Kidney (tissue), 22 donors: ENCODE measurements at places on chromosomes 11 and 22.
A peak's percentile ranks its signal among the peaks of the same experiment; 100 is the strongest.

GRCh38 chr11:22304337-22304961, 33.7 kb upstream of the SLC17A6 start:
- no peak overlapping the region for H3K27ac ChIP-seq
- no peak overlapping the region for H3K4me3 ChIP-seq
- DNase-seq, result no peak
- no peaks in the 10 kb centered on the region for H3K4me1 ChIP-seq

GRCh38 chr11:7473717-7474116, 11.6 kb upstream of the OLFML1 start:
- no peaks in the 10 kb centered on the region for H3K36me3 ChIP-seq
- no peaks in the 10 kb centered on the region for H3K27me3 ChIP-seq
- DNase-seq, result no peak
- no peaks in the 10 kb centered on the region for H3K4me1 ChIP-seq
- no peak overlapping the region for H3K27ac ChIP-seq
- no peak overlapping the region for H3K4me3 ChIP-seq

GRCh38 chr11:129455756-129456655, 80.4 kb downstream of the BARX2 start:
- no peaks in the 10 kb centered on the region for H3K36me3 ChIP-seq
- H3K27me3 ChIP-seq, result no peaks in the 10 kb centered on the region
- no peak for DNase-seq
- peaks cover 4% of the 10 kb centered on the region for H3K4me1 ChIP-seq
- no peak overlapping the region for H3K4me3 ChIP-seq

GRCh38 chr11:114211444-114212121, 84.6 kb upstream of the NNMT start:
- no peak overlapping the region for H3K4me3 ChIP-seq
- H3K4me1 ChIP-seq, result peaks cover 12% of the 10 kb centered on the region
- no peaks in the 10 kb centered on the region for H3K27me3 ChIP-seq
- no peaks in the 10 kb centered on the region for H3K36me3 ChIP-seq
- DNase-seq, result peak; percentile 65

DNA sequence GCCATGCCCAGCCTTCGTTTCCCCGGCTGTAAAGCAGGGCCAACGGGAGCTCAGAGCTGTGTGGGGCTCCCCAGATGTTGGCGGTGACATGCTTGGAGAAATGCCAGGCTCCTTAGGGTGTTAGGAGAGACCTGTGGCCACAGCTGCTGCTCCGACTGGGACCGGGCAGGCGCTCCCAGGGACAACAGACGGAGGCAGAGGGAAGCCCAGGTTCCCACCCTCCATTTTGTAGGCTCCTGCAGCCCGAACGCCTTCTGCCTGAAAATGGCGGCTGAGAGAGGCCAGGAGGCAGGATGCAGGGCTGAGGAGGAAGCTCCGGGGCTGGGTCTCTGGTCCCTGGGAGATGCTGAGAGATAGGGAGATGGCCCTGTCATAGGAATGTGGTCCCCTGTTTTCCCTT, 10.0 kb downstream of the CD6 start:
- no peak overlapping the region for H3K27ac ChIP-seq
- DNase-seq, result no peak
- no peaks in the 10 kb centered on the region for H3K36me3 ChIP-seq
- H3K4me1 ChIP-seq, result no peaks in the 10 kb centered on the region

DNA sequence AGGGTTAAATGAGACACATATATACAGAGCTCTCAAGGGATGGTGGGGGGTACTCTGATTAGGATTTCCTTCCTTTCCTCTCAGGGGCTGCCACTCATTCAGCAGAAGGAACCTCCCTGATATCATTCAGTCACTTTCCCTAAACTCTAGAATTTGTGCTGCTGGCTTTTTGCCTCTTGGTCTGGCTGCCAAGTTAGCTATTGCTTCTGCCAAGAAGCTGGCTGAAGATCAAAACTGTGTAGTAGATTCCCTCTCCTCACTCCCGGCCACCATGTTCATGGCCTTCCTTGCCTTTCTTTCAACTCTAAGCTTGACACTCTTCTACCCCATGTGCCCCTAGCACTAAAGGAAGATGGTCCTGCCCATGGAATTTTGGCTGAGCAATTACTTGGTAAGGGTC, 18.7 kb downstream of the SLC6A5 start:
- H3K36me3 ChIP-seq, result no peaks in the 10 kb centered on the region
- H3K27me3 ChIP-seq, result no peaks in the 10 kb centered on the region
- H3K4me3 ChIP-seq, result no peak overlapping the region
- no peak overlapping the region for H3K27ac ChIP-seq

- no peaks in the 10 kb centered on the region for H3K4me1 ChIP-seq
- H3K4me3 ChIP-seq, result no peak overlapping the region
- no peaks in the 10 kb centered on the region for H3K27me3 ChIP-seq
- peak; percentile 38 for DNase-seq
- H3K36me3 ChIP-seq, result no peaks in the 10 kb centered on the region
- H3K27ac ChIP-seq, result no peak overlapping the region
These were observed 63.1 kb downstream of the ARHGEF12 start for GRCh38 chr11:120399307-120399706.

- no peak overlapping the region for H3K4me3 ChIP-seq
- H3K27me3 ChIP-seq, result no peaks in the 10 kb centered on the region
- H3K36me3 ChIP-seq, result no peaks in the 10 kb centered on the region
- DNase-seq, result peak; percentile 52
These were observed 15.7 kb upstream of the KCNJ11 start for GRCh38 chr11:17403980-17404759.

DNA sequence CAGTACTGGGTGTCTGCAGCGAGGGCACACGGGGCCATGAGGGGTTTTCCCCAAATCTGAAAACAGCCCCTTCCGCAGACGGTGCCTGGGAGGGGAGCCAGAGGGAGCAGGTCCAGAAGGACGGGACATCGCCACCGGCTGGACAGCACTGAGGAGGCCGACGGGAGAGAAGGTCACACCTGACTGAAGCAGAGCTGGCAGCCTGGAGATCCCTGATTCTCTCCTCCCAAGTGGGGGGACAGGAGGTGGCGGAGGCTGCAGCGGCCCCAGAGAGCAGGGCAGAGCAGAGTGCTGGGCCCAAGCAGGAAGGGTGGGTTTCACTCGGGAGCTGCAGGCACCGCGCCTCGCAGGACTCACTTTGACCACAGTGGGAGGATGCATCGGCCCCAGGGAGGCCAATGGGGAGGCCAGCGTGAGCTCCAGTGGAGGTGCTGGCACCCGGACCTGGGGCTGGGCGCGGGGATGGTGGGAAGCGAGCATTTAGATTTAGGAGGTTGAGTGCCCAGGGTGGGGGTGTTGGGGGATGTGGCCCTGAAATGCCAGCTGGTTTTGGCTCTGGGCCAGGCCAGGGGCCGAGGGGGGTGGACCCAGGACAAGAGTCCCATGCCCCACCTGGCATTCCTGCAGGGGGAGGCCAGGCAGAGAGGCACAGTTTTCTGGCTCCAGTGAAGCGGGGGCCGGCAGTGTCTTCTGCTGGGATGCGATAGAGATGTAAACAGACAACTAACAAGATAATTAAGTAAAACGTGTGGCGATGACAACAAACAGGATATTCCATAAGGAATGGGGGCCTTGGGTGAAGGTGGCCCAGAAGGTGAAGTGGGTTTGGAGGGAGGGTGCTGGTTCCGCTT, 92.3 kb upstream of the FGF3 start:
- no peak overlapping the region for H3K4me3 ChIP-seq
- DNase-seq, result no peak
- H3K27ac ChIP-seq, result no peak overlapping the region
- no peaks in the 10 kb centered on the region for H3K4me1 ChIP-seq
- H3K36me3 ChIP-seq, result no peaks in the 10 kb centered on the region
- H3K27me3 ChIP-seq, result no peaks in the 10 kb centered on the region

DNA sequence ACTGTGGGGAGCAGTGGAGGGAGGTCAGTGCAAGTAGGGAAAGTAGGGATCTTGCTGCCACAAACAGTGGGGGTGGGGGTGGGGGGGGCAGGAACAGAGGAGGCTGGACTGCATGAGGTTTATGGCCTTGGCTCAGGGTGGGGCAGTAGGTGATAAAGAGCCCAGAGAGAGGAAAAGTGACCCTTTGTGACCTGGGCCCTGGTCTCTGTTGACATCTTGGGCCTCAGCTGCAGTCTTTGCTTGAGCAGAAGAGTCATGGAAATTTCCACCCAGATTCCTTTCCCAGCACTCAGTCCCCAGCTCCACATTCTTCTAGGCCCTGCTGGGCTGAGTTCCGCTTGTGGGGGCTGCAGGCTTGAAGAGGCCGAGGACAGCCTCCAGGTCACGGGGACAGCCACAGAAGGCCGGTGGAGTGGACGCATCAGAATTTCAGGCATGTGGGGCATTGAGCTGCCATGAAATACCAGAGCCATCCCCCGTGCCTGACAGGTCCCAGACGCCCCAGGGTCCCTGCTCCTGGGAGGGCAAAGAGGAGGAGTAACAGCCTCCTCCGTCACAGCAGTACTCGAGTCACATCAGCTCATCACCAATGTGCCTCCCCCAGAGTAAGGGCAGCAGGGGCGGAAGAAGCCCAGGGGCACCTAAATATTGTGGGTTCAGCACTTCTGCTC, 9.7 kb upstream of the MALAT1 start:
- no peaks in the 10 kb centered on the region for H3K36me3 ChIP-seq
- H3K27ac ChIP-seq, result peak overlapping the region; percentile 99
- DNase-seq, result peak; percentile 83
- H3K27me3 ChIP-seq, result no peaks in the 10 kb centered on the region
- peaks cover 70% of the 10 kb centered on the region for H3K4me1 ChIP-seq

DNA sequence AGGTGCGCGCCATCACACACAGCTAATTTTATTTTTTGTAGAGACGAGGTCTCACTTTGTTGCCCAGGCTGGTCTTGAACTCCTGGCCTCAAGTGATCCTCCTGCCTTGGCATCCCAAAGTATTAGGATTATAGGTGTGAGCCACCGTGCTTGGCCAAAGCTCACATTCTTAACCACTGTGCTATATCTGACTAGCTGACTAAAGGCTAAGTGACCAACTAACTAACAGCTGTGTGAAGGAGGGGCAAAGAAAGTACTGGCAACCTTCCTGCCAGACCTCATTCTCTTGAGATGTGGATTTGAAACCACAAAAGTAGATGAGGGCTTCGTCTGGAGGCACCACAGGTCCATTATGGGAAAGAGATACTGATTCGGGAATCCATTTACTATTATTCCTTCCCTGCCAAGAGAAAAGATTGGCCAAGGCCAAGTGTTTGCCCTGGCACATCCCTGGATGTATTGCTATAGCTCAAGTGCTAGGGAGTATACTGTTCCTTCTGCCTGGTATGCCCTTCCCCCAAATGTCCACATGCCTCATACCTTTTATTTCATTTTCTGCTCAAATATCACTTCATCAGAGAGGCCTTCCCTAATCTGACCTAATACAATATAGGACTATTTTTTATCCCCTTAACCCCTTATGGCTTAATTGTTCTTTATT, 52.7 kb upstream of the RRM1 start:
- no peaks in the 10 kb centered on the region for H3K27me3 ChIP-seq
- no peak for DNase-seq
- no peaks in the 10 kb centered on the region for H3K36me3 ChIP-seq
- no peaks in the 10 kb centered on the region for H3K4me1 ChIP-seq
- no peak overlapping the region for H3K4me3 ChIP-seq
- H3K27ac ChIP-seq, result no peak overlapping the region

DNA sequence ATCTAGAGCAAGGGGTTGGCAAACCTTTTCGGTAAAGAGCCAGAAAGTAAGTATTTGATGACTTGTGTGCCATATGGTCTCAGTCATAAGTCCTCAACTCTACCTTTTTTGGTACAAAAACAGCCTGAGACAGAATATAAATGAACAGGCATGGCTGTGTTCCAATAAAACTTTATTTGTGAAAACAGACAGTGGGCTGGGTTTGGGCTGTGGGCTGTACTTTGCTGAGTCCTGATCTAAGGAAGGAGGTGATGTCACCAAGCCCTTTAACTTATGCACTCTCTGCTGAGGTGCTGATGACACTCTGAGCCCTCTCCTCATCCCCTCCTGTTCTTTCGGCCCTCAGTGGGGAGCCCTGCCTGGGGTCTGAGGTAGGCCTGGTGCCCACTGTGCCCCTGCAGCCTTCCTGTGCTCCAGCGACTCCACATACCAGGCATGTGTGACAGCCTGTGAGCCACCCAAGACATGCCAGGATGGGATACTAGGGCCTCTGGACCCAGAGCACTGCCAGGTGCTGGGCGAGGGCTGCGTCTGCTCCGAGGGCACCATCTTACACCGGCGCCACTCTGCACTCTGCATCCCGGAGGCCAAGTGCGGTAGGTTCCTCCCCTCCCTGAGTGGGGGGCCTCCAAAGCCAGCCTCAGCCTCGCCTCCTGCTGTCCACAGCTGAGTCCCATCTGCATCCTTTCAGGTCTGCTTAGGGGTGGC, 85.9 kb upstream of the MYOD1 start:
- no peaks in the 10 kb centered on the region for H3K27me3 ChIP-seq
- H3K4me1 ChIP-seq, result no peaks in the 10 kb centered on the region
- H3K36me3 ChIP-seq, result no peaks in the 10 kb centered on the region
- DNase-seq, result no peak
- no peak overlapping the region for H3K4me3 ChIP-seq

GRCh38 chr11:35046681-35047080, 92.3 kb upstream of the CD44 start:
- no peak overlapping the region for H3K27ac ChIP-seq
- DNase-seq, result no peak
- no peaks in the 10 kb centered on the region for H3K36me3 ChIP-seq
- no peaks in the 10 kb centered on the region for H3K4me1 ChIP-seq
- H3K4me3 ChIP-seq, result no peak overlapping the region

DNA sequence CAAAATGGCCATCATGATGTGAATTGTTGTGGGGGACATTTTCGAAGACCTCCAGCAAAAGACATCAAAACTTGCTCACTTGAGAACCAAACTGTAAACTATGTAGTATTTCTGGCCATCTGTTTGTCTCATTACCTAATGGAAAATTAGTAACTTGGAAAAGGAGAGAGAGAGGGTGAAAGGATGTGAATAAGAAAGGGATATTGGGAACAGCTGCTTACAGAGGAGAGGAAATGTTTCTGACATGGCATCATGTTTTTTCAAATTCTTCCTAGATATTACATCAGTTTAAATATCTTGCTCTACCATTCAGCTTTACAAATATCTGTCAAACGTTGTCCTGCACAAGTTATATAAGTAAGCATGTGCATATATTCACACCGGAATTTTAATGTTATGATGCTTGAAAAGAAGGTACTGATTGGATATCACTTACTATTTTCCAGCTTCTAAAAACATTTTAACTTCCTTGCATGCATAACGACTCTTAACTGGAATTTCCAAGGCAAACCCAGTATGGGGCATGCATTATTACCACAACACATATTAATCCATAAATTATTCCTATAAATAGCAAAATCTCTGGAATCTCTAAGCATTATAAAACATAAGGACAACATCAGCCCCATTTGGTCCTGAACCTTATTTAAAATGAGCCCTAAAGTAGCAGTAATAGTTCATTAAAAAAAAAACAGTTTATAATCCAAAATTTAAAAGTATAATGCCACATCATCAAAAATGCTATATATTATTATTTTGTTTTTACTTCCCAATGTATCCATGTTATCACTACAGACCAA, 20.0 kb downstream of the GUCY1A2 start:
- H3K36me3 ChIP-seq, result no peaks in the 10 kb centered on the region
- no peak overlapping the region for H3K27ac ChIP-seq
- H3K4me1 ChIP-seq, result no peaks in the 10 kb centered on the region
- no peak for DNase-seq

- peaks cover 6% of the 10 kb centered on the region for H3K27me3 ChIP-seq
- H3K4me3 ChIP-seq, result no peak overlapping the region
- DNase-seq, result no peak
- no peaks in the 10 kb centered on the region for H3K36me3 ChIP-seq
These were observed 694 bp upstream of the ELFN2 start for GRCh38 chr22:37427711-37428635.
